ENCODE measurements at places on chromosomes 2 and 18.
A peak's percentile ranks its signal among the peaks of the same experiment; 100 is the strongest.

GRCh38 chr2:17851731-17852585 lies 26.5 kb upstream of the KCNS3 start:
- peak; percentile 78 for DNase-seq

- no peak for DNase-seq
These were observed 679.7 kb downstream of the NYAP2 start for GRCh38 chr2:226079196-226079595.

- DNase-seq: no peak
These were observed 54.9 kb upstream of the BZW1 start for GRCh38 chr2:200756618-200757321.

GRCh38 chr18:10332452-10332851 lies 122.0 kb upstream of the APCDD1 start:
- DNase-seq: no peak

- no peak for DNase-seq
These were observed 7.8 kb downstream of the MERTK start for GRCh38 chr2:111905990-111906735.

GRCh38 chr18:45061359-45061758 lies 380.7 kb downstream of the SETBP1 start:
- no peak for DNase-seq

- no peak for DNase-seq
These were observed 49.1 kb downstream of the GTF3C3 start for GRCh38 chr2:196750291-196750923.

GRCh38 chr18:21815101-21815500 lies 74.5 kb downstream of the MIB1 start:
- DNase-seq: no peak

GRCh38 chr2:56688661-56689060 lies 504.9 kb downstream of the CCDC85A start:
- DNase-seq: no peak

DNA sequence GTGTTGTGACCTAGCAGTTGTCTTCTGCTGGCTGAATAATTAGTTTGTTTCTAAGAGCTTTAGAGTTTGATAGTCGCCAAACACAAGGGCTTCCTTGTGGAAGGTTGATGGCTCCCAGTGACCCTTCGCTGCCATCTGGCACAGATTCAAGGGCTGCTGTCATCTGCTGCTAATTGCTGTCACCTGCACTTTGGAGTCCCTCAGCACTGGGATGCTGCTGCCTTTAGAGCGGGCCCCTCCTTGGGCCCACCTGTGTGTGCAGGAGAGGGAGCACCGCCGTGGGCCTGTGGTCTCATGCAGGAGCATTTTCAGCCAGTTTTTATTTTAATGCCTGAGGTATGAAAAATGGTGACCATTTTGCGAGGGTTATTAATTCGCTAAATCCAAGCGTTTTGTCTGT lies 154.0 kb upstream of the NFATC1 start:
- DNase-seq: no peak

- no peak for DNase-seq
These were observed 252.0 kb upstream of the KLHL29 start for GRCh38 chr2:23132823-23133595.

GRCh38 chr2:68320118-68320641 lies 431 bp upstream of the CNRIP1 start:
- peak; percentile 62 for DNase-seq

DNA sequence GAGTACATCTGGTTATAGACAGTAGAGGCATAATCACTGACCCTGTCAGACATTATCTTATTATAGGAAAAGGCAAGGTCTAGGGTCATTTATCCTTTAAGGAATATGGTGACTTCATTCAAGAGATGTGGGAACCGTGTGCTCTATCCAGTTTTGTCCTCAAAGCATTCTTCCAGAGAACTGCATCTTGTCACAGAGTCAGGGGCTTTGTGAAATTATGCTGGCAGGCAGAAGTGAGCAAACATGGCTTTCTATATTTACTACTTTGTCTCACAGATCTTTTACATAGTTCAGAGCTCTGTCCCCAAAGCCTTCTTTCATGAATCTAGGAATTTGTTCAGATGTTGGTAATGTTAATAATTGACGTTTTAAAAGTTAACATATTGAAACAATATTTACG lies 177.4 kb downstream of the ASXL3 start:
- no peak for DNase-seq

- no peak for DNase-seq
These were observed 17.7 kb upstream of the SEMA4C start for GRCh38 chr2:96887493-96888012.

GRCh38 chr2:234341306-234341985 lies 155.4 kb downstream of the ARL4C start:
- DNase-seq: no peak

- no peak for DNase-seq
These were observed 312.2 kb downstream of the LRATD1 start for GRCh38 chr2:14944562-14945346.

DNA sequence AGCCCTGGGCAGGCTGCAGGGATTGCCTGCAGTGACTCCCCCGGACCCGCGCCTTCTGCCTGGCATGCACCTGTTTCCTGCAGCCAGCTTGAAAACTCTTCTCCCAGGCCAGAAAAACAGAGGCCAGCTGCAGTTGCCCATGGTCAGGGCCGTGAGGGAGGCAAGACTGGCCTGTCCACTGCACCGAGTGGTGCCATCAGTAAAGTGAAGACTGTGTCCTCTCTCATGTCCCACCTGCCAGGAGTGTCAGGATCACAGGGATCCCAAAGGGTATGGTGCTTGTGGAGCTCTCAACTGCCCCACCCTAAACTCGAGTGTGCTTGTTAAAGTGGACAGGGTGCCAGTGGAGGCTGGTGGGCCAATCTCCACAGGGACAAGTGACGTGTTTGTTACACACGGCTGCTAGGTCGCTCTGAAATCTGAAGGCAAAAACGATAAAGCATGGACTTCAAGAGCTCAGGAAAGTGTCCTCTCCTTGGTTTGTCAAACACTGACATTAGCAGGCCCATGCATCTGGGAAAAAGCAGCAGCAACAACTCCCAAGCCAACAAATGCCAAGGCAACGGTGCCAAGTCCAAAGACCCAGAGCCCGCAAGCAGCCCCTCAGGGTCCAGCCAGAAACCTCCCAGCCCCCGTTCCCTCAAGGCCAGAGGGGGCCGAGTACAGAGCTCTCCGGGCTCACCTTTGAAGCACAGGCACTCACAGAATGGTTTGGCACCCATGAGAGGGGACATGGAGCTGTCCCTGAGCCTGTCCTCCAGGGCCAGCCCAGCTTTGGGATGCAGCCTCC lies 213.2 kb downstream of the HDAC4 start:
- no peak for DNase-seq

DNA sequence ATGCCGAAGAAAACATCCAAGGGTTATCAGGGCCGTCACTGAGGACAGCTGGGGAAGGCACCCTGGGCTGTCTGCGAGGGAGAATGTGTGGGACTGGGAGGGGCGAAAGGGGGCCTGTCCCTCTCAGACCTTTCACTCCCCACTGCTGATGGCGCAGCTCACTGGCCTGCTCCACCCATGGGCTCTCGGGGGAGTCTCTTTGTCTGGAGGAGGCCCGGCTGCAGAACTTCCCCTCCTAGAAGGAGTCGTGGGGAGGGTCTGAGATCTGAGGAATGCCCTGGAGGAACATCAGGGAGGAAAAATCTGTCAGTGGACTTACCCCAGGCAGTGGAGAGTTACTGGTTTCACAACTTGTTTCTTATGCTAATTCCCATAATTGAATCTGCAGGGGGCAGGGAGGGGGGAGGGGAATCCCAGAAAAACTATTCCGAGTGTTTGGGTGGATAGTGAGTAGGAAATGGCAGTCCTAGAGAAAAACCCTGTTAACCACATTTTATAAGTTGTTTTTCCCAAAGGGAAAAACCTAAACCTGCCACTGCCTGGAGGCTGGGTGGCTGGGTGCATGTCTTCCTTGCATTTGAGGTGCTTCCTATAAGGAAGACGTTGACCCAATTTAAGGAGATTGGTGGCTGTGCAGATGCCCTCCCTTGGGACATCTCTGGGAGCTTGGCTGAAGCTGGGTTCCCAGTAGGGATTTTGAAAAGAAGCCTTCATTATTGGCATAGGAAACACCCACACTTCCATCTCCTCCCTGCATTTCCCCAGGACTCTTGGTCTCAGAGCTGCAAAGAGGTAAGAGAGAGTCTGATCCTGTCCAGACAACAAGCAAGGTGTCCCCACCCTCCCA lies 11.7 kb upstream of the SEMA4C start:
- no peak for DNase-seq

- no peak for DNase-seq
These were observed 135.9 kb upstream of the RNF152 start for GRCh38 chr18:62028715-62029114.

GRCh38 chr2:62287899-62288880 lies 92.3 kb downstream of the B3GNT2 start:
- no peak for DNase-seq

- DNase-seq: no peak
These were observed 184.8 kb upstream of the CRIM1 start for GRCh38 chr2:36170805-36171204.

GRCh38 chr18:62616331-62616805 lies 93.5 kb downstream of the ZCCHC2 start:
- DNase-seq: no peak

- no peak for DNase-seq
These were observed 156.7 kb downstream of the EXOC6B start for GRCh38 chr2:72669121-72669520.

DNA sequence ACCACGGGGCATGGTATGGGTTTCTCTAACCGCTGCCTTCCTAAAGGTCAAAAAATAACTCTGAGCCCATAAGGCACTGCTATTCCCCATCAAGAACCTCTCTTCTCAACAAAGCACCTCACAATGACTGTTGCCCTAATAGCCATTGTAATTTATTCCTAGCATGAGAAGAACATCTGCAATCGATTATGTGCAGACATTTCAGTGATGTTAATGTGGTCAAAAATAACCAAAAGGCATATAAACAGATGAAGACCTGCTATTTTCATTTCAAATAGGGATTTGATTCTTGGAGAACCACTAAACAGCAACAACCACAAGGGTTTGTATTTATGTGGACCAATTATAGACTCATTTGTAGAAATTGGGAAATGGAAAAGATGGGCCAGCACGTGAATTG lies 356.6 kb downstream of the FBXO15 start:
- DNase-seq: no peak

- DNase-seq: peak; percentile 84
These were observed 40.1 kb downstream of the SLC4A1AP start for GRCh38 chr2:27703638-27704341.

DNA sequence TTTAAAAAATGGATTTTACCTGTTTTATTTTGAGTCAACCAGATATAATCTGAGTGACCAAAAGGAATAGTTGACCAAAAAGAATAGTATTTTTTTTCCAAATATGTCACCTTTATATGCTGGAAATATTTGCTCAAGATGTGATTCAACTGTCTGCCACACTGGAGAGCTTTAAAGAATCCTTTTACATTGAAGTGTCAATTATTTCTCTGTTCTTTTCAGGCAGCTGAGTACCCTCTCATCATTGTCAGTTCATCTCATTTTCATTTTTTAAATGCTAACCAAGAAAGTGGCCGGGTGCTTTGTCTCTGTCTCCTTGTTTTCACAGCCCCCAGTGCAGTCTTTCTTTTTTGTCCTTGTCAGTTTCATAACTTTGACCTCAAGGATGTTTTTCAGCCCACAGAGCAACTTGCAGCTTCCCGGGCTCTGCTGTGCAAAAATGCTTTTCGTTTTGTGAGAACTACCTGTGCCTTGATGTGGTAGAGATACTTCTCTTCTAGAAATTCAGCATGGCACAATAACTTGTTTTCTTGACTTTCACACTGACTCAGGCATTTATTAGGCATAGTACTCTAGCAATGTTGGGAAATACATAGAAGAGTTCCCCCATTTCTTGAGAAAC lies 23.4 kb upstream of the CERS6 start:
- DNase-seq: no peak

DNA sequence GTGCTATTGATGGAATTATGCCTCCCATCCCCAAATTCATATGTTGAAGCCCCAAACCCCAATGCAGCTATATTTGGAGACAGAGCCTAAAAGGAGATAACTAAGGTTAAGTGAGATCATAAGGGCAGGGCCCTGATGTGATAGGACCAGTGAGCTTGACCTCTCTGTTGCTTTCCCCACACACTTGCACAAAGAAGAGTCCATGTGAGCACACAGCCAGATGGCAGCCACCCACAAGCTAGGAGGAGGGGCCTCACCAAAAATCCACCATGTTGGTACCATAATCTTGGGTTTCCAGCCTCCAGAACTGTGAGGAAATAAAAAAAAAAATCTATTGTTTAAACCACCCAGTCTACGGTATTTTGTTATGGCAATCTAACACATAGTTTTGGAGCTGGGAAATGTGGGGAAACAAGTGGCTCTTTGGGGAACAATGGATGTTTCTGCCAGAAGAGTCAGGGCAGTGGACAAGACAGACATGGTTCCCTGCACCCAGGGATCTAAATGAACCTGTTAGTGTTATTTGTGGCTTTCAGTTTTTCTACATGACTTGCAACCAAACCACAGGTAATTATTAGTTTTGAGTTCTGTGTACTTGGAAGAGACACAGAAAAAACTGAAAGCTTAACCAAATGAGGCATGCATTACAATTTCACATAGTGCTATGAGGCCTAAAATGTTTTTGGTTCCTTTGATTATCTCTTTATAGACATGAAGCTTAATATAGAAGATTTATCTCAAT lies 259.1 kb downstream of the LTBP1 start:
- no peak for DNase-seq

GRCh38 chr18:76426737-76427305 lies 68.2 kb downstream of the ZNF516 start:
- no peak for DNase-seq

DNA sequence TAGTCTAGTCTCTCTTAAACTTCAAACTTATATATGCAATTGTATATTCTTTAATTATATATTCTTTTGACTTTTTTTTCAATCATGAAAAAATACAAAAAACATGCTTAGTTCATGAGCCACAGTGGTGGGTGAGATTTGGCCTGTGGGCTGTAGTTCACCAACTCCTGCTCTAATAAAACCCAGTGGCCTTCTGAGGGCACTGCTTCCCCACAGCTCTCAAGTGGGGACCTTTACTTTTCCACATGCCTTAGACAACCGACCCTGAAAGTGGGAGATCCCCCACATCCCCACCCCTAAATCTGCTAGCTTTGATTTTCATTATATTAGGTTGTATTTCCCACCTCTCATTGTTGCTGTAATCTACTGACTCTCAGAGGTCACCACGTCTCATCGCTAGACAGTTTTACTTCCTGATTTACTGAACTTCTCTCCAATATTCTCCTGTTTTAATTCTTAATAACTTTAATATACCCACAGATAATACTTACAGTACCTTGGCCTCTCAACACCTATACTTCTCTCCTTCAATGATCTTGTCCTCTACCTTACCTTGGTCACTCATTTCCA lies 57.3 kb downstream of the ROCK1 start:
- no peak for DNase-seq

- DNase-seq: no peak
These were observed 36.5 kb downstream of the KANSL3 start for GRCh38 chr2:96601382-96602292.

DNA sequence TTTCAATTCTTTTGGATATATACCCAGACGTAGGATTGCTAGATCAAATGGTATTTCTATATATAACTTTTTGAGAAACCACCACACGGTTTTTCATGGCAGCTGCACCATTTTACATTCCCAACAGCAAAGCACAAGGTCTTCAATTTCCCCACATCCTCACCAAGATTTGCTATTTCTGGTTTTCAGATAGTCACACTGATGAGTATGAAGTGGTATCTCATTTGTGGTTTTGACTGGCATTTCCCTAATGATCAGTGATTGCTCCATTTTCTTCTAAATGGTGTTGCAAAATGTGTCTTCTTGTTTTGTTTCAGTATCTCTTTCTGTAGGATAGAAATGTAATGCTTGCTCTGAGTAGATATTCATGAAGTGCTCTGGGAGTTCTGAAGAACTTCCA lies 52.0 kb downstream of the ANKRD44 start:
- DNase-seq: no peak

GRCh38 chr2:240360645-240361475 lies 74.6 kb upstream of the GPC1 start:
- DNase-seq: no peak

Measured in NCI-H526 (cell line).